T follicular helper cell (primary cell): ENCODE measurements at places on chromosomes 12 and 14.

DNA sequence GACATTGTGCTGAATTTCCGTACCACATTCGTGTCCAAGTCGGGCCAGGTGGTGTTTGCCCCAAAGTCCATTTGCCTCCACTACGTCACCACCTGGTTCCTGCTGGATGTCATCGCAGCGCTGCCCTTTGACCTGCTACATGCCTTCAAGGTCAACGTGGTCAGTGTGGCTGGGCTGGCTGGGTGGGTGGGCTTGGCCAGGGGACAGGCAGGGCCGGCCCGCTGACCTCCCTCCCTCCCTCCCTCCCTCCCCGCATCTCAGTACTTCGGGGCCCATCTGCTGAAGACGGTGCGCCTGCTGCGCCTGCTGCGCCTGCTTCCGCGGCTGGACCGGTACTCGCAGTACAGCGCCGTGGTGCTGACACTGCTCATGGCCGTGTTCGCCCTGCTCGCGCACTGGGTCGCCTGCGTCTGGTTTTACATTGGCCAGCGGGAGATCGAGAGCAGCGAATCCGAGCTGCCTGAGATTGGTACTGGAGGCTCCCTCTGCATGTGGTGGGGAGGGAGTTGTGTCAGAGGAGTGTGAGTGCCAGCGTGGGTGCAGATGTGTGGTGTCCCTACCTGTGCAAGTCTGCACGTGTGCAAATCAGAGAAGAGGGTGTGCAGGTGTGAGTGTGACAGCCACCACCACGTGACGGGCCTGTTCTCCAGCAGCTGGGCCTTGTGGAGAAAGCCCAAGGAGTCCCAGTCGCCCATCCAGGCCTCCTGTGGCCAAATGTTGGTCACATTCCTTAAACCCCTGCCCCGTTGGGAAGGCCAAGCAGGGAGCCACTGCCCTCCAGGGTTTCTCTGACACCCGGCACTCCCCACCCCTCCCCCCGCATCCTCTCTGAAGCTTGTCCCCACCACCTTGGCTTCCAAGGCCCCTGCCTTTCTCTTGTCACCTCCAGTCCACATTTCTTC, 5.3 kb downstream of the KCNH3 start:
- no peak for DNase-seq

DNA sequence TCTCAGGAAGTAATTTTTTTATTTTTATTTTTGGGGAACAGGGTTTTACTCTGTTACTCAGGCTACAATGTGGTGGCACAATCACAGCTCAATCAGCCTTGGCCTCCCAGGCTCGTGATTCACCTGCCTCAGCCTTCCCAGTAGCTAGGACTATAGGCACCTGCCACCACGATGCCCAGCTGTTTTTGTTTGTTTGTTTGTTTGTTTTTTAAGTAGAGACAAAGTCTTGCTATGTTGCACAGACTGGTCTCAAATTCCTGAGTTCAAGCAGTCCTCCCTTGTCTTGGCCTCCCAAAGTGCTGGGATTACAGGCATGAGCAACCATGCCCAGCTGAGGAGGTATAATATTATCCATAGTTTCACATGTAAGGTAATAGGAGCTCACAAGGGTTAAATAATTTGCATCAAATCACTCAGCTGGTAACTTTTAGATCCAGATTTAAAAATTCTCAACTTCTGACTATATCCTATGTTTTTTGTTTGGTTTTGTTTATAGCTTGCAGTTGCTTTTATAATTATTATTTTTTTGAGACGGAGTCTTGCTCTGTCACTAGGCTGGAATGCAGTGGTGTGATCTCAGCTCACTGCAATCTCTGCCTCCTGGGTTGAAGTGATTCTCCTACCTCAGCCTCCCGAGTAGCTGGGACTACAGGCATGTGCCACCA, 629.3 kb downstream of the DIO2 start:
- no peak for DNase-seq

DNA sequence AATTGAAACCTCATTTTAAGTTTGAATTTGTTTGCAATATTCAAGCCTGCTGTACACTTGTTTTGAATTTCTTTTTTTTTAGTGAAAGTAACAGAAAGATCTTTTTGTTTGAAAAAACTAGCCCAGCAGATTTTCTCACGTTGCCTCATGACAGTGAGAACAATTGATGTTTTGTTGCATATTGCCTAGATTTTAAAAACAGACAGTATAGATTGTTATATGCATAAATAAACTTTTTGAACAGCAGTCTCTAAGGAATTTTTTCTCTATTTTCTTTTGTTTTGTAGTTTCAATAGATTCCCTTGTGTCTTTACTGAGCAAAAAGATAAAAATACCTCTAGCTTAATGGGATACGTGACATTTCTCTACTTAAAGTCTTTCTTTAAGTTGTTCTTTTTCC, 15.4 kb downstream of the OR6C6 start:
- DNase-seq = no peak

DNA sequence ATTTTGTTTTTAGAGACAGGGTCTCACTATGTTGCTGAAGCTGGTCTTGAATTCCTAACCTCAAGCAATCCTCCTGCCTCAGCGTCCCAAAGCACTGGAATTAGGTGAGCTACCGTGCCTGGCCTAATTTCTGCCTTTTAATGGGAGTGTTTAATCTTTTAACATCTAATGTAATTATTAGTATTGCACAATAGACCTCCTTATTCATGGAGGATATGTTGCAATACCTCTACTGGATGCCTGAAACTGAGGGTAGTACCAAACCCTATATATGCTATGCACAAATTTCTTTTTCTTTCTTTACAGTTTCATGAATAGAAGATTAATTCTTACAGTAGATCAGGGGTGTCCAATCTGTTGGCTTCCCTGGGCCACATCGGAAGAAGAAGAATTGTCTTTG, 47.8 kb downstream of the MYRFL start:
- no peak for DNase-seq

DNA sequence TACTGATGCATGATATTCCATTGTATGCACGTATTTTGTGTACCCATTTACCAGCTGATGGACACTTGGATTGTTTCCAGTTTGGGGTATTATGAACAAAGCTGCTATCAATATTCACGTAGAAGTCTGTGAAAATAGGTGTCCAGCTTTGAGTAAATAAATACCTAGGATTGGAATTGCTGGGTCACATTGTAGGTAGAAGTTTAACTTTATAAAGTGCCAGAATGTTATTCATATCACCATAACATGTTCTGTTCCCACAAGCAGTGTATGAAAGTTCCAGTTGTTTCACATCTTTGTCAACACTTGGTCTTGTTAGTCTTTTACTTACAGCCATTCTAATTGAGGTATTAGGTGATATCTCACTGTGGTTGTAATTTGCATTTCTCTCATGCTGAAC, 108.0 kb upstream of the METAP2 start:
- no peak for DNase-seq

DNA sequence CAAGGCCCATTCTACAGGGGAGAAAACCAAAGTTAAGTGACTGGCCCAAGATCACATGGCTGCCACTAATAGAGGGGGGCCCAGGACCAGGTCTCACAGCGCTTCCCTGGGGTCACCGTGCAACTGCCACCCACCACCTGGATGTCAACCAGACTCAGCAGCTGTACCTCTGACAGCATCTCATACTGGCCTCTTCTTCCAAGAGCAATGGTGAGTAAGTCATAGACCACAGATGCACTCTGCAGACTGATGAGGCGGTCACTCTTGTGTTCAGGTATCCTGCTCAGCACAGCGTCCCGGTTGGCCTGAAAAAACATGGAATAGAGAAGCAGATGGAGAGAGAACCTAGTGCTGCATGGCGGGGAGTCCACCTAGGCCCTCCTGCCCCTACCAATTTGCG, 139.9 kb downstream of the TTC7B start:
- DNase-seq = no peak

DNA sequence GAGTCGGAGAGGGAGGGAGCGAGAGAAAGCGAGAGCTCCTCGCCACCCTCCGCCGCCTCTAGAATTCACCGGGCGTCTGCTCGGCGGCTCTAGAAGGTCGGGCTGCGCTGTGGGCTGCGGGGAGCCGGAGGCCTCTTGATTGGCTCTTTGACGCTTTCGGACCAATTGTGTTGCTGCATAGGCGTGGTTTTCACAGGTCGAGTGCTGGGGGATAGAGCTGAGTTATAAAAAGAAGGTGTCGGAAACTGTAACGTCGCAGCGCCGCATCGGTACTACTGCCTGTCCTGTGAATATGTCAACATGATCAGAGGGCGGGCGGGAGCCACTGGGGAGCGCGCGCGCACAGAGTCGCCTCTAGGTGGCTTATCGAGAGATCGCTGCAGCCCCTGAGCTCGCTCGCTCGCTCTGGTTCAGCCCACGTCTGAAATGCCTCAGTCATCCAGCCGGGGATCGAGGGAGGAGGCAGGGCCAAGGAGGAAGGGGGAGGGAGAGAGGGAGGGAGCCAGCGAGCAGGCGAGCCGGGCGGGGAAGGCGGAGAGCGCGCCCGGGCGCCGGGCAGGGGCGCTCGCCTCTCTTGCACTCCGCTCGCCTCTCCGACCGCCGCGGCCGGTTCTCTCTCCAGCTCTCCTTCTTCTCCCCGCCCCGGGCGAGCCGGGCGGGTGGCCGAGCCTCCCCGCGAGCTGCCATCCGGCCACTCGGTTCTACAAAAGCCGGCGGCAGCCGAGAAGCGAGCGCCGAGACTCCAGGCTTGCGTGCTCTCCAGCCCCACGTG, at the start of gene TBX3:
TBX3 (minus strand) TSS at position 78 of the 772 bp plus-strand sequence. CDS start 975 bp downstream, outside the sequence.
- DNase-seq = peak; percentile 16

DNA sequence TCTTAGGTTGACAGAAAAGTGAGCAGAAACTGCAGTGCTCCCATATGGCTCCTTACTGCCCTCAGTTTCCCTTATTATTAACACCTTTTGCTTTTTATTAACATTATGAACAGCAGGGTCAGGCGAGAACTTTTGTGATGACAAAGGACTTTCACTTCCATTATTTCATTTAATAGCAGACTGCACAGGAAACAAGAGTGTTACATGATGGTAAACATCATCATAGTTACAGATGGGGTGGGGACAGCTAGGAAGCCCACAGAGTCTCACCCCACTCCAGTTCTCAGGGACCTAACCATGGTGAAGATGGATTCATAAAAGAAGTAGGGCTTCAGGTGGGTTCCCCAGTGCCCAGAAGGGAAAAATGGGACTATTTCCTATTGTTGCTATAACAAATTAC, 110.1 kb upstream of the PELI2 start:
- no peak for DNase-seq

DNA sequence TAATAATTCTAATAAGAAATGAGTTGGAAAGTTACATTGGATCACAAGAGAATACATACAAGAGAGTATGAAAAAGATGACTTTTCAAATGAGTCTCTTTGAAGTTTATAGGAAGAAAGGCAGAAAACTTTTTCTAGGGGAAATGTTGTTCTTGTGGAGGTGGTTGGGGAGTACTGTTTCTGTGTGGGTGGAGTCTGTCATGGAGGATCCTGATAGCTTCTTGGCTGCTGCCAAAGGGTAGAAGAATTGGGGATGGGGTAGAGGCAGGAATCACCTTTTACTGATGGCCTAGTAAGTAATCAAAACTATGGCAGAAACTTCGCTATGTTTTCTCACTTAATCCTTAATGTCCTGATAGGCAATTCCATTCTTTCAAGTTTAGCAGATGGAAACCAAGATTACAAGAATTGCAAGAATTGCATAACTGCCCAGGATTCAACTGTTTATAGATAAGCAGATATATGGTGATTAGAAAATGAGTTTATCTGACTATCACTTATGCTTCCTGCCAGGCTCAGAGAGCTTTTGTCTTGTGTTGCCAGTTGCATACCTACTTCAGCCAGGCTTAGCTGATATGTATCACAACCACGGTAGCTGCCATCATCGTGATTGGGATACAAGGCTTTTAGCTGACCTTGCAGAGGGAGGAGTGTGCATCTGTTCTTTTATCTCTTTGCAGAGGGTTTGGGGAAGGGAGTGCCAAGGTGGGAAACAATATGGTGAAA, 463.9 kb downstream of the TMTC2 start:
- DNase-seq = no peak

DNA sequence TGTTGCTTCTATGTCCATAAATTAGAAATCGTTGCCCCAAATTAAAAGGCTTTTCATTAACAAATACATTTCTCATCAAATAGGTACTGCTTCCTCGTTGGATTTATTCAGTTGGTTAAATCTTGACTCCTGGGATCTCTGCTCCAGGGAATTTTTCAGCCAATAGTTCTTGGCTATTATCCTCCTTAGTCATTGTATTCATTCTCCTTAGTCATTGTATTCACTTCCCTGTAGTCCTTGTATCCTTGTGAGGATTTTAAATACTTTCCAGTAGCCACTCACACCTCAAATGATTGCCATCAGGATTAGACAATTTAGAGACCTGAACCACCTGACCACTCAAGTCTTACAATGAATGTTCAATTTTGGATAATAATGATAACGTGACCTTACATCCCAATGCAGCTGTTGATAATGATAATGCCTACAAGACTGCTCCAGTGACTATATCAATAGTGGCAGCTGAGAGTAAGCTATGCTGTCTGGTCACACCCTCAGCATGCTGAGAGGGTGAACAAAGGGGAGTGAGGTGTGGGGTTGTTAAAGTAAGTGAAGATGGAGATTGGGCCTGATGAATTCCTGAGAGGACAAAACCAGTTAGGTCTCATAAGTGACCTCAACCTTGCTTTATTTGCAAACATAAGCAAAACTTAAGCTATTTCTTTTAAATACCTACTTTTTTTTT, 193.7 kb upstream of the RTL1 start:
- DNase-seq = no peak

DNA sequence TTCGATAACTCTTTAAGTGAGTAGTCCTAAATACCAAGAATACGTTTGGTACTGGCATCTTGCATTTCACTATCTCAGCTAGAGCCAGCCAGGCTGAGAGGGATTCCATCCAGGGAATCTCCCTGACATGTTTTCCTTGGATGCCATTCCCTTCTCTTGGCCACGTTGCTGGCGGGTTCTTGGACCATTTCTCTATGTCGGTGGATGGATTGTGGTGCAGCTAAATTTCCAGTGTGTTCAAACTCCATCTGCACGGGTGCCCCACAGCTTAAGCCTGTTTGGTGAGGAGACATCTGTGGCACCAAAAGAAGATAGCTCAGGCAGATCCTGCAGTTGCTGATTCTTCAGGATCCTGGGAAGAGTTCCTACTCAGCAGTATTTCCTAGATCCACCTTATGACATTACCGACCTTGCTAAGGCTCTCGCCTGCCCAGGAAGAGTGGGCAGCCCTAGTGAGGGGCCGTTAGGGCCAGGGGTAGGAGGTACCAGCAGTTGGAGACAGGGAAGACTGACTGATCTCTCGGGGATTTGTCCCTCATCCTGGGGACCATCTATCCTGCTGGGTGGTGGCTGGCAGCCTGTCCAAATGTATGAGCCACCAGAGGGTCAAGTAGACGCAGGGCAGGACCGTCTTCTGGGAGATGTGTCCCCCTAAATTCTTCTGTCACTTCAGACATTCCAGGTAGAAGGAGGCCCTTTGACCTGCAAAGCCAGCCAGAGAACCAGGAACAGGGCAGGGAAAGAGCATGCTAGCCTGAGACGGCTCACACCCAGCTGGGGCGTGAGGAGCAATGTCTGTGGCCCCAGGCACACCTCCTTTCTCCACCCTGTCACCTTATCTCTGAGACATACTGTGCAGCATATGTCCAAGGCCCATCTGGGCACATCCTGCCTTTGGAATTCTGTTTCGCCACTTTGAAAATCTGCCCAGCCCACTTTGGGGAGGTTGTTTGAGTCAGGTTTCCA, 72.6 kb upstream of the CAPRIN2 start:
- no peak for DNase-seq

GRCh38 chr14:35254736-35255135, 37.4 kb upstream of the PSMA6 start:
- no peak for DNase-seq

- no peak for DNase-seq
These were observed 17.3 kb downstream of the PPM1A start for GRCh38 chr14:60266021-60266937.
